Non-pigmented ciliary epithelial cell (primary cell): ENCODE measurements at places on chromosomes 1 and 21.
A peak's percentile ranks its signal among the peaks of the same experiment; 100 is the strongest.

DNA sequence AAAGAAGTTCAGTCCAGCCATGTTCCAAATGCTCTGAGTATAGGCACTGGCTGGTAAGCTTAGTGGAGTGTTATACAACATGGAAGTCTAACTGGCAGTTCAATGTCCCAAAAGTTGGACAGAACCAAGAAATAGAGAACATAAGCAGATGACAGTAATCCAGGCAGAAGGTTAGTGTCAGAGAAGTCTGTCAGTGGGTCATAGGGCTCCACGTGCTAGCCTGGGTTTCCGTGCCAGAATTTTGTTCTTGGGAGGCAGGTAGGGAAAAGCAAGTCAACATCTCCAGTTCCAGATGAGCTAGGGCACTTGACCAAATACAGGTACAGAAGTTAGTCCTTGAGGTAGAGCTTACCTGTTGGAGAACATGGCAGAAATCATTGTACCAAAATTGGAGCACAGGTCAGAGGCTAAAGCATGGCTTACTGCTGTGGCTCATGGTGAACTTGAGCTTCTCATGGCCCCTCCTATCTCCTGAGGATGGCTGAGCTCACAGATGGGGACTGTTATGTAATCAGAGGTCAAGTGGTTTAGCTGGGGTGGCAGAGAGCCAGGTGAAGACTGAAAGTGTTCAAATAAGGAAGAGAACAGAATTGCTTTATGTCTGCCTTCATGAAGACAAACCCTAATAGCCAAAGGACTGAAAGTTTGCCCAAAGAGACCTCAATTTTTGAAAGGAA is 170.8 kb downstream of the NFIA start:
- no peak for DNase-seq

DNA sequence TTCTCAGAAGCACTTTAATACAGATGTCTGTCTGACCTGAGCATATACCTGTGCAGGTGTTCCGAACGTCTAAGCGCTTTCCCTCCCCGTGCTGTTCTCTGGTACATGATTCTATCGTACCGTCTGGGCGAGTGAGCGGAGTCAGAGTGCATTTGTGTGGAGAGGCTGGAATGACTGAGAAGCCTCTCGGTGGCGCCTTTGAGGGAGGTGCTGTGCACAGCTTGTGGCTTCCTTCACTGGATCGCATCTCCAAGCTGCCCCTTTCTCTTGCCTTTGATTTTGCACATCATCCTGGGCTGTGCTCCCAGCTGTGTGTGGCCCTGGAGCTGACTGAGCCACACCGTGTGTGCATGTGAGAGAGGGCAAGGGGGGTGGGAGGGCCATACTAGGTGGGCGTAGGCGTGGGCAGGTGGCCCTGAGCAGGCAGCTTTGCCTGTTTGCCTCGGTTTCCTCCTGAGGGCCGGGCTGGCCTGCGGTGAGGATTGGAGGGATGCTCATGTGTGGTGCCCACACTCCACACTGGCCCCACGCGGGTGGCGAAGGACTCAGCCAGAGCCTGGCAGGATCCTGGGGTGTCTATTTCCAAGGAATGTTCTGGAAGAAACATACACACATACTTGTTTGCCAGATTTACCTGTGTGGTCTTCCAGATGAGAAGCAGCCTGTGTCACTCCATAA is 105.3 kb downstream of the ADARB1 start:
- no peak for DNase-seq

GRCh38 chr1:13543451-13544220 is 29.8 kb upstream of the LRRC38 start:
- no peak for DNase-seq

- no peak for DNase-seq
Measured at GRCh38 chr1:147377263-147378246, 135.1 kb downstream of the CHD1L start.

DNA sequence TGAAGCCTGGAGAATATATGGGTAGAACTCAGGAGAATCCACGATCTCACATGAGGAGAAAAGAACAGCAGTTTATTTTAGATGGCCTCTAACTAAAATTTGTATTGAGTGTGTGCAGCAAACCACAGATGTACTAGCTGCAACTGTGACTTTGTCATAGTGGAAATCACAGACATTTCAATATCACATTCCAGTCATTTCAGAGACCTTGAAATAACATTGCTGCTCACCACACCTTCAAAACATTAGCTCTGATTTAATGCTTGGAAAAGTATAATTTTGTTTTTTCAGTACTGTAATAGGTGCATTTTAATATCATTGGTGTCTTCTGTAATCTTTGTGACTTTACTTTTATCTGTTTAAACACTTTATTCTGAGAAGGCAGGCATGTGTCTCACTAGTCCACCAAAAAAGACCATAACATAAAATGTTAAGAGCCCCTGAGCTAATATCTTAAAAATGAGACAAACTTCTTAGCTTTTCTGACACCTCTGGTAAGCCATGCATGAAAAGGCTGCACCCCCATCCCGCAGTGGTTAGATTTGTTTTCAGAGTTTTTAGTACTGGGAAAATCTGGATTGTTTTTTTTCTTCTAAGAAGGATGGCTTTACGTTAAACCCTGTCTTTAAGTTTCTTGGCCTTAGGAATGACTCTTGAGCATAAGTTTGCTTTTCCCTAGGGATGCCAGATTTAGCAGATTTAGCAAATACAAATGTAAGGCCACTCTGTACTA is 30.1 kb downstream of the KCNJ15 start:
- no peak for DNase-seq

GRCh38 chr1:47931395-47931794 is 65.8 kb downstream of the TRABD2B start:
- DNase-seq, result no peak

- DNase-seq, result no peak
Measured at GRCh38 chr1:243315455-243315854, 59.6 kb downstream of the SDCCAG8 start.

GRCh38 chr1:97738270-97738669 is 182.6 kb downstream of the DPYD start:
- DNase-seq, result no peak

- DNase-seq, result no peak
Measured at GRCh38 chr1:30817077-30817438, 59.5 kb upstream of the LAPTM5 start.

GRCh38 chr1:10528066-10529014 is 53.6 kb downstream of the PEX14 start:
- peak; percentile 55 for DNase-seq

DNA sequence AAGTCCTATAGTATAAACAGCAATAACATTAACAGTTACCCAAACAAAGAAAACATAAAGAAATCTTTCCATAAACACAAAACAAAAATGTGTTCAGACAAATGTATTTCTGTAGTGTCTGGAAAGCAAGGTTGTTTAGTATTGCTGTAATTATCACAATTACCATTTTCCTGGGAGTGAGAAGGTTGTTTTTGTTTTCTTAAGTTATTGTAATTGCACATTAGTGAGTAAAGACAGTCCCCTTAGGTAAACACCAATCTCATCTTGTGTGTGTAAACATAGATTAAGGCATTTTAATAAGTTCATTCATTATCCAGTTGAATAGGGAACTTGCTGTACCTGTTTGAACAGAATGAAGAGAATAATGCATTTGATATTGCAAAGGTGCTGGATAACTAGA is 356.9 kb upstream of the ADGRL4 start:
- no peak for DNase-seq

- DNase-seq, result no peak
Measured at GRCh38 chr1:212013672-212014071, 21.7 kb downstream of the INTS7 start.

- DNase-seq, result no peak
Measured at GRCh38 chr1:233361876-233362275, 34.4 kb downstream of the MAP3K21 start.

DNA sequence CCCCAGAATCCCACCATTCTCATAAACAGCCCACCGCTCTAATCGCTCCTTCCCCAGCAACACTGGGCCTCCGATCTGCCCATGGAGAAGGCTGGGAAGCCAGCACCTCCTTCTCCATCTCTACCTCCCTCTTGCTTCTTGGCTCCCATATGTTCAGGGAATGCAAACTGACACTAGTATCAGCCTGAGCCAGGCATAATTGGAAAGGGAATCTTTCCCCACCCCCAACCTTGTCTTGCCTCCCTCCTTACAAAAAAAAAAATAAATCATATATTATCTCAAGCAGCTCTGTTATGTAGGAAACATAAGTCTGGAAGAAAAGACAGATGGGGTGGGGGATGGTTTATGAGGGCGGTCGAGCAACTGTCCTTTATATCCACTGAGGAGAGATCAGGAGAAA is 127.2 kb downstream of the NAV1 start:
- no peak for DNase-seq

GRCh38 chr1:159895286-159895685 is 4.7 kb downstream of the CFAP45 start:
- no peak for DNase-seq

DNA sequence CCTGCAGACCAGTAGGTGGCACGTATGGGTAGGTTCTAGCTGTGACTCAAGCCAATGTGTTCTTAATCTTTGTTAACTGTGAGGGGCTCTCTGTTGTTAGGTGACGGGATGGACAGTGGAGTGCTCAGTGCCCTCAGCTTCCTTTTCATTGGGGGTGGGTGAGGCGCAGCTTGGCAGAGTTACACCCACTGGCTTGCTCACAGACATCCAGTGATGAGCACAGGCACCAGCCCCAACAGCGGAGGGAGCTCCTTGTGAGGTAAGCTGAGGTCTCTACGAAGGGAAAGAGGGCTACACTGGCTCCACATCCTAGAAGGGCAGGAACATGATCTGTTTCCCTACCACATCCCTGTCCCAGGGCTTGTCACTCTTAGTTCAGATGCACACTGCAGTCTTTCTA is 871.3 kb downstream of the LRRIQ3 start:
- DNase-seq, result no peak

- no peak for DNase-seq
Measured at GRCh38 chr1:165495858-165496205, 48.0 kb upstream of the LRRC52 start.

DNA sequence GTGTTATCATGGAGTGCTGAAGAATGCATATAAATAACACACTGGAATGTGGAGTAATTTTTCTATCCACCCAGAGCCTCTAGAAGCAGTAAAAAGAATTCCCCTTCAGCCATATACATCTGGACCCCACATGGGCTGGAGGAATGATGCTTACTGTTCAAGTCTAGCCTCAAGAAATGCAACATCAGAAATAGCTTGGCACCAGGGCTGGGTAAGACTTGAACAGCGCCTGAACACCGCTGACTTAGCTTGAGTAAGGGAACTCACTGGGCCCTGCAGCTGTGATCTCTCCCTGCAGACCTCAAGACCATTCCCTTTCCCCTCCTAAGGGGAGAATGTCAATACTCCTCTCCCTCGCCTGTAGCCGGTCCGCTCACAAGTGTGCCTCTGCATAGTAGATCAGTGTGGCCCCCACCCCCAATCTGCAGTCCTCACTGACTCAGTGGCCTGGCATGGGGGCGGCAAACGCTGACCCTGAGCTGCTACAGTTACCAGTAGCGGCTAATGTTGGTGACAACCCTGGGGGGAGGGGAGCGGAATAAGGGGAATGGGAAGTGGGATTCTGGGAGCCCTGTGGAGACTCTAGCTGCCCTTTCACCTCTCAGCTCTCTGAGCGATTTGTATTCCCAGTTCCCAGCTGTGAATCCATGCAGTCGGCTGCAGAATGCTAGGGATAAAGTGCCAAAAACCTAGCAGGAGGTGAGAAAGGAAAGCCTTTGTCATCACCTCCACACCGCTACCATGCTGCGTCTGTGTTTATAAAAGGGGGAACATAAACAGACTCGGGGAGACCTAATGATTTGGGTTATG is 483.9 kb downstream of the DISC1 start:
- DNase-seq, result no peak

DNA sequence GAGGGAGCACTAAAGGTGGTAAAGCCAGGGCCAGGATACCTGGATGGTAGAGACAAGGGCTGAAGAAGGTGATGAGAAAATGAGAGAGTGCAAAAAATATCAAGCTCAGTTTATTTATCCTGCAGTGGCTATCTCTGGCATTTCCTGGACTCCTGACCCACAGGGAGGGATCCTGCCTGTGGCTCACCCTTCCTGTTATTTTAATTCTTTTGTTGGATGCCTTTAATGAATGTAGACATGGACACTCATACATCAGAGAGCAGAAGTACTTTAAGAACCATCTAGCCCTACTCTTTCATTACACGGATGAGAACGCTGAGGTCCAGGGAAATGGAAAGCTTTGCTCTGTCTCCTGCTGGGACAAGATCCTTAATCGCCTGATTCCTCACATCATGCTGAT is 20.6 kb downstream of the JUN start:
- DNase-seq, result no peak

DNA sequence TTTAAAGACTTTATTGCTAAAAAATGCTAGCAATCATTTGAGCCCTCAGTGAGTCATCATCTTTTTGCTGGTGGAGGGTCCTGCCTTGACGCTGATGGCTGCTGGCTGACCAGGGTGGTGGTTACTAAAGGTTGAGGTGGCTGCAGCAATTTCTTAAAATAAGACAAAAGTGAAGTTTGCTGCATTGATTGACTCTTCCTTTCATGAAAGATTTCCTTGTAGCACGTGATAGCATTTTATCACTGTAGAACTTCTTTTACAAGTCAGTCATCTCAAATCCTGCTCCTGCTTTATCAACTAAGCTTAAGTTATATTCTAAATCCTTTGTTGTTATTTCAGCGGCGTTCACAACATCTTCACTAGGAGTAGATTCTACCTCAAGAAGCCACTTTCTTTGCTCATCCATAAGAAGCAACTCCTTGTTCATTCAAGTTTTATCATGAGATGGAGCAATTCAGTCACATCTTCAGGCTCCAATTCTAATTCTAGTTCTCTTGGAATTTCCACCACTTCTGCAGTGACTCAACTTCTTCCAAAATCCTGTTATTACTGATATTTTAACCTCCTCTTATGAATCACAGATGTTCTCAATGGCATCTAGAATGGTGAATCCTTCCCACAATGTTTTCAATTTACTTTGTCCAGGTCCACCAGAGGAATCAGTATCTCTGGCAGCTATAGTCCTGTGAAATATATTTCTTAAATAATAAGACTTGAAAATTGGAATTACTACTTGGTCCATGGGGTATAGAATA is 17.6 kb upstream of the RGS1 start:
- DNase-seq, result no peak

GRCh38 chr1:26471498-26472319 is 531 bp upstream of the HMGN2 start:
- no peak for DNase-seq

GRCh38 chr1:115379943-115380342 is 41.9 kb upstream of the NGF start:
- DNase-seq, result no peak

GRCh38 chr1:6066680-6067079 is 21.0 kb downstream of the KCNAB2 start:
- no peak for DNase-seq

GRCh38 chr1:3552751-3553150 is 58.6 kb downstream of the MEGF6 start:
- no peak for DNase-seq
